ENCODE measurements at places on chromosomes 16 and 17.

- DNase-seq, result no peak
Measured at GRCh38 chr16:66231452-66232160, 134.9 kb upstream of the CDH5 start.

- no peak for DNase-seq
Measured at GRCh38 chr17:40645943-40646342, 1.7 kb downstream of the SMARCE1 start.

DNA sequence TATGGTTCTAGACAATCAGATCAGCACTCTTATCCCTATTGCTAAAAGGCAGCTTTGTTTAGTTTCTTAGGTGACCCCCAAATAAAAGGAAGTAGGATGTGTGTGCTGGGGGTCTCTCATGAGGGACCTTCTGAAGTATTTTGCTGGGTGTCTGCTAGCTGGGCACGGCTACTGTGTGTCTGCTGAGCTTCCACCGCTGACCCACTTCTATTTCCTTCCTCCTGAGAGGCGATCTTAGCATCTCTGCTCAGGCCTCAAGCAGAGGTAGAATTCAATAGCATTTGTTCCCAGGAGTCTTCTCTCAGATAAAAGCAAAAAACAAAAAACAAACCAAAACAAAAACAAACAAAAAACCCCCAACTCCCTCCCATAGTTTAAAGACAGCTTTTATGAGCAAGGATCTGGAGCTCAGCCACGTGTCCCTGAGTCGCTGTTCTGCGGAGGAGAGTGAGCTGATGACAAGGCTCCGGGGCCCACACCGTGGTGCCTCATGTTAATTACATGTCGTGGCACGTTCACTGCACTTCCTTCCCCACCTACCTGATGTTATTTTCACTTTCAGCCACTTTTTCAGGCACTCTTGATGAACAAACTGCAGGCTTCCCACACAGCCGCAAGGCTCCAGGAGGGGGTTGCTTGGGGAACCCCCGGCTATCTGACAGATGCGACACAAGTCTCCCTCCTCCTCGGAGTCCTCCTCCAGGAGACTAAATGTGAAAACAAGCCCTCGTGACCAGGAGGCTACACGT, 83.5 kb downstream of the MARCHF10 start:
- no peak for DNase-seq

- no peak for DNase-seq
Measured at GRCh38 chr17:8593276-8593675, 37.2 kb downstream of the MYH10 start.

- no peak for DNase-seq
Measured at GRCh38 chr16:69763599-69763942, 1.4 kb downstream of the WWP2 start.

All from fibroblast of lung (primary cell).